ENCODE measurements at places on chromosomes 12 and 14. TPM values are rescaled to one million over a fixed set of nuclear protein-coding genes. Genes with fewer than 3 reads are reported as not detected.

The TRAFD1 gene
- total RNA-seq, result 34.8 TPM

DNA sequence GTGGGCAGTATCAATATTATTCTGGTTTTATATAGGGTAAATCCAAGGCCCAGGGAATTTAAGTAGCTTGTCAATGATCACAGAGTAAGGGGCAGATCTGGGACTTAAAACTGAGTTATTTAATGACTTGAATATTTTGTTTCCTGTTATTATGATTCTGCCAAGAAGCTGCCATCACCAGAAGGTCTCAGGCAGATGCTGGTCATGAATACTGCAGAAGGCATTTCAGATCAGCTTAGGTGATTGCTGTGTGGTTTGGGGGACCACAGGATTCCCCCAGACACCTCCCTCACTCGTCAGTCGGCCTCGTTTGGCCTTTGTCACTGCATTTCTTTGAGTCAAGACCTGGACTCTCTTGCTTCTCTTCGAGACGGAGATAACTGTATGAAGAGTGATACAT is 47.7 kb upstream of the EVL start:
- no peak for DNase-seq

DNA sequence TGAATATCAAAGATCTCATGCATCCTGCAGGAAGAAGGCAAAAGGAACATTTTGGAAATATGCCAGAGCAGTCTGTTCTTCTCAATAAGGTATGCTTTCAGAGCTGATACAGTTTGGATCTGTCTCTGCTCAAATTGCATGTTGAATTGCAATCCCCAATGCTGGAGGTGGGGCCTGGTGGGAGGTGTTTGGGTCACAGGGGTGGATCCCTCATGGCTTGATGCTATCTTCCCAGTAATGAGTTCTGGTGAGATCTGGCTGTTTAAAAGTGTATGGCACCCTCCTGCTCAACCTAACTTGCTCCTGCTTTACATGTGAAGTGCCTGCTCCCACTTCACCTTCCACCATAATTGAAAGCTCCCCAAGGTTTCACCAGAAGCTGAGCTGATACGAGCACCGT is 76.6 kb downstream of the RIN3 start:
- DNase-seq, result no peak

The SAV1 gene
- total RNA-seq, result 36.5 TPM

The SOCS2 gene
- total RNA-seq, result 20.2 TPM

The GPRC5D gene
- total RNA-seq, result not detected

DNA sequence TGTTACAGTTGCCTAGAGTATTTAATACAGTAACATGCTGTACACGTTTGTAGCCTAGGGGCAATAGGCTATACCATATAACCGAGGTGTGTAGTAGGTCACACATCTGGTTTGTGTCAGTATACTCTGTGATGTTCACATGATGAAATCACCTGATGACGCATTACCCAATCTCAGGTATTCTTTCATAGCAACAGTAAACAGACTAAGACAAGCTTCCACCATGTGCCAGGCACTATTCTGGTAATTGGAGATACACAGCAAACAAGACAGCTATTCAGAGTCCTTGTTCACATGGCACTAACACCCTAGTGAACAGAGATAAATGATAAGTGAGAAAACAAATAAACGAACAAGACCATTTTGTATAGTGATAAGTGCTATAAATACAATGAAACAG is 3.8 kb upstream of the PDE3A start:
- no peak for DNase-seq

The TAC3 gene
- not detected for total RNA-seq

GRCh38 chr12:79414252-79414651 is 276.5 kb downstream of the PAWR start:
- no peak for DNase-seq

DNA sequence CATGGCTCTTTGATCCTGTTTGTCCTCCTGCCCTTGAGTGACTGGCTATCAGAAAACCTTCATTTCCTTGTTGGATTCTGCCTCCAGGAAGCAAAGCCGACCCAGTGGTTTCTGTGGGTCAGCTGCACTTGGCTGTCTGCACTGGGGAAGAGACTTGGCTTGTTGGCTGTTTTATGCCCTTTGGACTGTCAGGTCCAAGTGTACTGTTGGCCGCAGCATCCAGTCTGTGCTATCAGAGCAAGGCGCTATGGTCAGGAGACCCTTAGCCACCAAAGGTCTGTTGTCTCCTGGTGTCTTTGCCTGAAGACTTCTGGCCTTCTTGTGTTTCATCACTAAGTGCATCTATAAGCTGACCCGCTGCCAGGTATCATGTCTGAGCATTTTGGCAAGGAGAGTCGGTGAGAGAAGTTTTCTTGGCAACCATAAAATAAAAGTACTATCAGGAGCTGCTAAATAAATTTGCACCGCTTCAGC is 177.4 kb upstream of the HIF1A start:
- DNase-seq, result no peak

GRCh38 chr14:101758913-101759593 is 2.5 kb upstream of the PPP2R5C start:
- DNase-seq, result no peak

- no peak for DNase-seq
Measured at GRCh38 chr12:117967512-117967911, 1.3 kb downstream of the KSR2 start.

The ZNF605 gene
- 2.5 TPM for total RNA-seq

The KRT6C gene
- total RNA-seq, result not detected

GRCh38 chr12:28780960-28781359 is 368.1 kb upstream of the FAR2 start:
- no peak for DNase-seq

- DNase-seq, result no peak
Measured at GRCh38 chr12:51430196-51430895, 5.7 kb downstream of the SLC4A8 start.

The CTSG gene
- total RNA-seq, result not detected

The GLT8D2 gene
- 4.0 TPM for total RNA-seq

The CCDC175 gene
- total RNA-seq, result 0.12 TPM

DNA sequence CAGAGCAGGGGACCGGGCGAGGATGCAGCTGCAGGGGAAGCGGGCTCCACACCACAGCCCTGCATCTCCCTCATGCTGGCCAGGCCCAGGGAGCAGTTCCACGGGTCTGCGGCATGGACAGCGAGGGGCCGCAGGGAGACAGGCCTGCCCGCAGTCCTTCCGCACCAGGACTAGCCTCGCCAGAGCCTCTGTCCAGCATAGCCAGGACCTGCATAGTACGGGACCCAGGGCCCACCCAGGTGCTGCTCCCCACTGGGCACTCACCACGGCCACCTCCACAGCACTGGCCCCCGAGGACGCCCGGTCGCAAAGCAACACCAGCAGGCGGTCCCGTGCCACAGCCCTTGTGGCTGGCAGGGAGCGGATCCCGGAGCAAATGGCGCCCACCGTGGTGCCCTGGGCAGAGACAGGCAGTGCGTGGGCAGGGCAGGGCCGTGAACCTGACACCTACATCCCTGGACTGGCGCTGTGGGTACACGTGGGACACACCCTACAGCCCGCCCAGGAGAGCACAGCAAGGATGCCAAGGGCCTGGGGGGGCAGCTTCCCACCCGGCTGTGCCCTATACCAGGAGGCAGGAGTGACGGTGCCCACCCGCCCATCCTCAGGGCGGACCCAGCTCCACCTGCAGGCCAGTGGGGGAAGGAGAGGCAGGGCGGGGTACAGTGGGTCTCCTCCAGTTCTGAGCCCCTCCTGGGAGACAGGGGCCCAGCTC is 23.8 kb downstream of the JAG2 start:
- DNase-seq, result no peak

- no peak for DNase-seq
Measured at GRCh38 chr12:15800278-15800677, 11.1 kb upstream of the EPS8 start.

- DNase-seq, result no peak
Measured at GRCh38 chr12:106739318-106739717, 35.2 kb upstream of the RIC8B start.

DNA sequence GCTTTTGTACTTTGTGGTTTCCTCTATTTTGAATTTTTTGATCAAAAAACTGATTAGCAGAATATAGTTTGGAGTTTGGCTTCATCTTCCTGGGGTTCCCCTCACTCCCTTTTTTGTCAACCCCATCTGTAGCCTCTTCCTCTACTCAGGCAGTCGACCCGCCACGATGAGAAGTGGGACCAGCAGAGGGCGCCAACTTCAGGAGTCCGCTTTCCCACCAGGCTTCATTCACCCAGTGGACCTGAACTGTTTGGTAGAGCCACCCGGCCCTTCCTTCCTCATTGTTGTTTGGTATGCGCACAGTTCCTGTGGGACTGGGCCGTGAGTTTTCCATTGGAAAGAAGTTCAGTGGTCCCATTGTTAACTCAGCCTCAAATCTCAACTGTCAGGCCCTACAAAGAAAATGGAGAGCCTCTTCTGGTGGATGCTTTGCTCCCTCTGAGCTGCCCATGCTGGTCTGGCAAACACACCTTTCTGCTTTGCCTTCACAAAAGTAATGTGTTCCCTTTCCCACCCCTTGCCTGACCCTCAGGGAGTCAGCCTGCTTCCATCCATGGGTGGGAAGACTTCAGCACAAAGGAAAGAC is 21.7 kb downstream of the TMBIM6 start:
- peak; percentile 55 for DNase-seq

- peak; percentile 90 for DNase-seq
Measured at GRCh38 chr14:92039063-92039718, 668 bp downstream of the TRIP11 start.

The GPRC5A gene
- 10.5 TPM for total RNA-seq

GRCh38 chr14:68372368-68372767 is 420.5 kb downstream of the ZFP36L1 start:
- DNase-seq, result no peak

GRCh38 chr12:55996201-55996714 is 818 bp upstream of the SUOX start:
- DNase-seq, result peak; percentile 61

The ASCL1 gene
- not detected for total RNA-seq

All from Daoy (cell line).